Metanephros (tissue), 2 donors: ENCODE measurements at places on chromosomes 5 and 9. TPM values are rescaled to one million over a fixed set of nuclear protein-coding genes. Genes with fewer than 3 reads are reported as not detected.

The UBE2QL1 gene
- 0.70 TPM for total RNA-seq

The PCDHGB6 gene
- total RNA-seq: 12.3 TPM

The TSTD2 gene
- total RNA-seq: 26.0 TPM

The SLC6A18 gene
- 0.70 TPM for total RNA-seq

The MEIKIN gene
- not detected for total RNA-seq

The STK32A gene
- 17.1 TPM for total RNA-seq

The NR5A1 gene
- total RNA-seq: 0.12 TPM

The INIP gene
- total RNA-seq: 25.2 TPM
